ENCODE measurements at places on chromosomes 5 and 9.

GRCh38 chr5:93607367-93608258 lies 24.6 kb downstream of the NR2F1 start:
- DNase-seq = peak; percentile 78

GRCh38 chr9:98791608-98792490 lies 4.5 kb downstream of the ANKS6 start:
- DNase-seq = no peak

DNA sequence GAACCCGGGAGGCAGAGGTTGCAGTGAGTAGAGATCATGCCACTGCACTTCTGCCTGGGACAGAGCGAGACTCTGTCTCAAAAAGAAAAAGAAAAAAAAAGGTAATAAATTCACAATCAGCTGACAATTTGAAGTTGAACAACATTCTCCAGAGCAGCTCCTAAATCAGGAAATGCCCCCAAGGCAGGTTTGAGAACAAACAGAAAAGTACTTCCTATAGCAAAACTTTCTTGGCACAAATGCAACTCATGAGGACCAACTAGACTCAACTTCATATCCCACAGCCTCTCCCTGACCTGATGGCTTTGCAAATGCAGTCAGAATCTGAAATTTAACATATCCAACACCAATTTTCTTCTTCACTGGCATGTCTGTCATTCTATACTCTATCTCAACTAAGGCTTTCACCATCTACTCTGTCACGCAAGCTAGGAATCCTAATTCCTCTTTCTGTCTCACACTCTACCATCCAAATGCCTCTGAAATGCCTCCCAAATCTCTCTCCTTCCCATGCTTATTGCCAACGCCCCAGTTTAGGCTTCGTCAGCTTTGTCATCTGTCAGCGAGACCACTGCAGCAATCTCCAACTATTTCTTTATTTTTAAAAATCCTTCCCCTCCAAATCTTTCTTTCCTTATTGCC lies 113.3 kb downstream of the MAPKAP1 start:
- DNase-seq = no peak

GRCh38 chr9:108383796-108384195 lies 472.0 kb downstream of the ACTL7B start:
- peak; percentile 4 for DNase-seq

GRCh38 chr5:124454081-124454480 lies 292.4 kb downstream of the ZNF608 start:
- DNase-seq = no peak

- no peak for DNase-seq
These were observed 56.7 kb downstream of the SLC1A1 start for GRCh38 chr9:4547016-4547415.
